ENCODE measurements at places on chromosomes 4 and X. TPM values are rescaled to one million over a fixed set of nuclear protein-coding genes. Genes with fewer than 3 reads are reported as not detected.

GRCh38 chr4:39699687-39700409, 1.9 kb downstream of the UBE2K start:
- no peak for DNase-seq

DNA sequence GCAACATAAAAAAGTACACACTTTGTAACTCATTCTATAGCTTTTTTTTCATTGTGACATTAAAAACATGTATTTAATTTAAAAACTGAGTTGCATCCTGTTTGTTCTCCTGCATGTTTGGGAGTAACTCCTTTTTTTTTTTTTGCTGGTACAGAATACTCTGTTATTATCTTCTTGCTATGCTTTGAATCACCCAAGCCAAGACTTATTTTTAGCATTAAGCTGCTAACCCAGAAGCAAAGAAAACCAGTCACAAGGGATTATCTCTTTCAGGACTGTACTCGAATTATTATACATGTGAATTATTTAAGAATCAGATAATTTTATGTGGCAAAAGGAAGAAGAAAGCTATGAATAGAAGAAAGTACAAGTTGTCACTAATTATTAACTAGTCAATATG, 194.9 kb downstream of the ADAMTS3 start:
- DNase-seq: no peak

DNA sequence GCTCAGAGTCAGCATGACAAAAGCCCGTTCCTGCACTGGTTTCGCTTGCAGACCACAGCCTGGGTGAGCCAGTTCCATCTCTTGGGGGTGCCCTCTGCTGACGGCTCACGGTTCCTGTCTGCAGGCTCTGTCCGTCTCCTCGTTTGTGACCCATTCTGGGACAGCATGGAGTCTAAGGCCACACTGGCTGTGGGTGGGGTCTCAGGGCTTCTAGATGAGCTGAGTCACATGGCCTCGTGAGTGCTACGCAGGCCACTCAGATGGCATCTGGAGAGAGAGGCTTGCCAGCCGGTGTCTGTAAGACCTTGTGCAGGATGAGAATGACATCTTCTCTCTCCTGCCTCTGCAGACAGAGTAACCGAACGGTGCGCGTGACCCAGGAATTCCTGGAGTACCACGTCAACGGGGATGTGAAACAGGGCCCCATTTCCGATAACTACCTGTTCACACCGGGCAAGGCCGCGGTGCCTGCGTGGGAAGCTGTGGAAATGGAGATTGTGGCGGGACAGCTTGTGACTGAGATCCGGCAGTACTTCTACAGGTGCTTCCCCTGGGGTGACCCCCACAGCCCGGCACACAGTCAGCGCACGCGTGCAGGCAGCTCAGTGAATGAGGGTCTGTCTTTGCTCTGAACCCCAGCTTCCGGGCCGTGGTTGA, 31.6 kb upstream of the MRFAP1 start:
- no peak for DNase-seq

DNA sequence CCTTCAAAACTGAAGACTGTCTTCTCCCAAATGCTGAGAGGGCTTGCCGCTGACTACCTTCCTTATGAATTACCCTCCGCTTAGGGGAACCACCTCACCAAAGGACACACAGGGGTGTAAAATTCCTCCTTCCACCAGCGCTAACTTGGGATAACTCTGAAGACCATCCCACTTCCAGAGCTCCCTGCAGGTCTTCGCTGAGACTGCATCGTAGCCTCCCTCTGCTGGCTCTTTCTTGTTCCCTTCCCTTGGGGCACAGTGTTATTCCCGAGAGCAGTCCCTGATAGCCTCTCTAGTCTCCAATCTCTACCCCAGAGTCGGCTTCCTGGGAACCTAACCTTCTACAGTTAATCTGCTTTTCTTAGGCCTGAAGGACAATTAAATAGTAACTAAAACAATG, 725.5 kb upstream of the ATOH1 start:
- no peak for DNase-seq

- DNase-seq: peak; percentile 14
These were observed at the start of gene CHRDL1 for GRCh38 chrX:110795645-110796406. CHRDL1 (minus strand) TSS chrX:110795817; CDS start chrX:110792181, 3,636 bp downstream.

GRCh38 chr4:52510939-52511565, 148.0 kb downstream of the USP46 start:
- DNase-seq: no peak

DNA sequence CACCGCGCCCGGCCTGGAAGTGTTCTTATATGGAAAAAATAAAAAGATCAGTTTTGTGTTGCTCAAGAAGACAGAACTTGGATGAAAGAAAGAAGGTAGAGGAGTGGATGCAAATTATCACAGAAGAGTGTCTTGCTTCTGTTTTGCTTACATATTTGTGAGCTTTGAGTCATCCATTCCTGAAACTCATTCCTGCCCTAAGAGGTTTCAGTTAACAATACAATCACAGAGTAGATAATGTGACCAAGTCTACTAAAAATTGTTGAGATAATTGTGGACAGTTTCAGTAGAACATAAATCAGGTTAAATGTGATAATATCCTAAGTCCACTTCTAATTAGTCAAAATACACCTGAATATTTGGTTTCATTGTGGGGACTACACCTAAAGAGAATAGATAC, 26.4 kb upstream of the LRCH2 start:
- no peak for DNase-seq

GRCh38 chrX:130869239-130869638, 33.8 kb downstream of the ENOX2 start:
- no peak for DNase-seq

- DNase-seq: no peak
These were observed 3.2 kb downstream of the CXorf65 start for GRCh38 chrX:71103110-71103983.

GRCh38 chr4:80173401-80173800, 23.9 kb upstream of the PRDM8 start:
- no peak for DNase-seq

DNA sequence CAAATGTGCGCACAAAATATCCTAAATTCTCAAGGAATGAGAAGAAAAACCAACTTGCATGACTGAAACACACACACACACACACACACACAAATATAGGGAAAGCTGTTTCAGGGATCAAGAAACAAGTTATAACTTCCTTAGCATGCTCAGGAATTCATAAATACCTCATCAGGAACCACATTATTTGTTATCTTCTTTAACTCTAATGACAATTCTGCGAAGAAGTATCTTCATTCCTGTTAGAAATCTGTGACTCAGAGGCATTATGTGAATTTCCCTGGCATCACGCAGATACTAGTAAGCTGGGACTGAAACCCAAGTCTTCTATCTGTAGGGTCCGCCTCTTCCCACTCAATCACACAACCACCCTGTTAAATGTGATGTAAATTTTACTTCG, 30.3 kb downstream of the TMPRSS11A start:
- no peak for DNase-seq

GRCh38 chrX:35076061-35076460, 133.5 kb downstream of the FAM47B start:
- DNase-seq: no peak

GRCh38 chr4:173913496-173913895, 370.0 kb downstream of the FBXO8 start:
- no peak for DNase-seq

DNA sequence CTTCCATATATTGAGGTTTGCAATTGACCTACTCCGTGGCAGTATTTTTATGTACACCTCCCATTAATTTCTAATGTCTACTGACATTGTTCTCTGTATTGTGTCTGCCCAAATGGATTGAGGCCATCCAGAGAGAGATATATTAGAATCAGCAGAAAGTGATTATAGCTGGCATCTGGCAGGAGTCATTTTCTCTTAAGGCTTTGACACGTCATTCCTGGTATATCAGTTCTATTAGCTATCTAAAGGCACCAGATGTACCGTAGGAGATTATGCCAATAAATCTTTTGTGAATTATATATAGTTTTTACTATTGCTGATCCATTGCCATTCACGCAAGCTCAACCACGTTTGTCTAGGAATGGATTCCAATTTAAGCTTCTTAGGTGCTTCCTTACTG, 1026.4 kb upstream of the IGFBP7 start:
- DNase-seq: no peak

DNA sequence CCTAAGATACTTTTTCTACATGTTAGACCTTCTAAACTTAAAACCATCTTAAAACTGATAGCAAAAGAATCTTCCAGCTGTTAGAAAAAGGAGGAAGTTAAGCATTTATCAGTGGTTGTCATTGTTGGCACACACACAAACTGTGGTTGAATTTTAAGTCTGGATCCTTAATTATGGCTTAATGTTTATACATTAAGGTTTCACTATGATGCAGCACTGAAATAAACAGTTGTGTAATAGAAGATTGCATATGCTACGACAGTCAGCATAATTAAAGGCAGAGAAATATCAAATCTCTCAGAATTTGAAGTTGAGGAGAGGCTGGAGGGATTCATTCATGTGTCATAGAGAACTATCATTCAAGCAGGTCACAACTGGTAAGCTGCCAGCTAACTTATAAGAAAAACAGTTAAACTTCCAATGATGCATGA, 32.3 kb downstream of the ADGRA3 start:
- DNase-seq: peak; percentile 39

DNA sequence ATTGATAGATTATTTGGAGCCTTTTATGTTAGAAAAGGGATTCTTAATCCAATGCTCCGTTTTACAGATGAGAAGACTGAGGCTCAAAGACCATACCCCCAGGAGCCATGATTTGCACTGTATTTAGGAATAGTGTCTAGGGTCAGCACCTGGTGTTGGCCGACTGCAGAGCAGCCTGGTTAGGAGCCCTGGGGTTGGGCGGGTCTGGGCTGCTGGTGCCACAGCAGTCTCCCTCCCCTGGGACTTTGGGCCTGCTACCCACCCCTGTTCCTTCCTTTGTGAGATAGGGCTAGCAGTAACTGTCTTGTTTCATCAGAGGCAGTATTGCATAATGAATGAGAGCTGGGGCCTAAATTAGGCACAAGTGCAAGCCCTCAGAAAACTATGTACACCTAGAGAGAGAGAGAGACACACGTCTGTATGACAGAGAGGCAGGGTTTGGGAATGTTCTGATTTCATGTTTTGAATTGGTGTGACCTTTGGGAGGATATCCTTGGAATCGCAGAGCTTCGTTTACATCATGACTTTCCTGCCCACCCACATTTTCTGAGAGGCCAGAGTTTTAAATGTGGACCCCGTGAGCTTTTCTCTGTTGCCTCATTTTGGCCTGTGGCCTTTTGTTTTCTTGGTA, 111.7 kb downstream of the PTTG2 start:
- no peak for DNase-seq

CORIN gene
- 3.5 TPM for polyA plus RNA-seq

GPM6B gene
- 33.1 TPM for polyA plus RNA-seq

PAGE2 gene
- polyA plus RNA-seq: not detected

PLRG1 gene
- 79.0 TPM for polyA plus RNA-seq

SH3RF1 gene
- 18.7 TPM for polyA plus RNA-seq

FNIP2 gene
- 33.0 TPM for polyA plus RNA-seq

PF4V1 gene
- polyA plus RNA-seq: 0.53 TPM

EGF gene
- polyA plus RNA-seq: 1.4 TPM

RCHY1 gene
- 46.4 TPM for polyA plus RNA-seq

STATH gene
- not detected for polyA plus RNA-seq

F9 gene
- not detected for polyA plus RNA-seq

UGT2B10 gene
- polyA plus RNA-seq: 0.19 TPM

NCAPG gene
- polyA plus RNA-seq: 35.6 TPM

SPANXN3 gene
- not detected for polyA plus RNA-seq

TAB3 gene
- 35.1 TPM for polyA plus RNA-seq
